OCI-M1 (cell line): ENCODE measurements at places on chromosomes 7 and 10.

GRCh38 chr10:80596391-80597257, 58.9 kb downstream of the SH2D4B start:
- DNase-seq: peak; percentile 87

GRCh38 chr10:109978481-109978880, 29.3 kb upstream of the ADD3 start:
- peak; percentile 84 for DNase-seq

DNA sequence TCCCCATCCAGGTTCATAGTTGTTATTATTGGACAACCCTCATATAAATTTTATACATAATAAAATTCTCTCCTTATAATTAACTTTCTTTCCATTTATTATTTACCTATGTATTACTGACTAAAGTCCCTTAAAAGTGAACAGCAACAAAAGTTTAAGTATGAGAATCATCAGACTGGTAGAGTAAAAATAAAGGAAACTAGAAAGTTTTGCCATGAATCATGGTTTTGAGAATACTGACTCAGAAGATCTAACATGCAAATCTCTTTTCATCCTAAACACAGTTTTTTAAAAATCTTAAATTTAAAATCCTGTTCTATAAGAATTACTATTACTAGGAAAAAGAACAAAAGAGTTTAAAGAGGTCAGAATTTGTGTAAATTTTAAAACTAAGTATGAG, 32.1 kb downstream of the HERC4 start:
- DNase-seq: no peak

- no peak for DNase-seq
Measured at GRCh38 chr7:128921866-128922440, 11.4 kb upstream of the KCP start.

DNA sequence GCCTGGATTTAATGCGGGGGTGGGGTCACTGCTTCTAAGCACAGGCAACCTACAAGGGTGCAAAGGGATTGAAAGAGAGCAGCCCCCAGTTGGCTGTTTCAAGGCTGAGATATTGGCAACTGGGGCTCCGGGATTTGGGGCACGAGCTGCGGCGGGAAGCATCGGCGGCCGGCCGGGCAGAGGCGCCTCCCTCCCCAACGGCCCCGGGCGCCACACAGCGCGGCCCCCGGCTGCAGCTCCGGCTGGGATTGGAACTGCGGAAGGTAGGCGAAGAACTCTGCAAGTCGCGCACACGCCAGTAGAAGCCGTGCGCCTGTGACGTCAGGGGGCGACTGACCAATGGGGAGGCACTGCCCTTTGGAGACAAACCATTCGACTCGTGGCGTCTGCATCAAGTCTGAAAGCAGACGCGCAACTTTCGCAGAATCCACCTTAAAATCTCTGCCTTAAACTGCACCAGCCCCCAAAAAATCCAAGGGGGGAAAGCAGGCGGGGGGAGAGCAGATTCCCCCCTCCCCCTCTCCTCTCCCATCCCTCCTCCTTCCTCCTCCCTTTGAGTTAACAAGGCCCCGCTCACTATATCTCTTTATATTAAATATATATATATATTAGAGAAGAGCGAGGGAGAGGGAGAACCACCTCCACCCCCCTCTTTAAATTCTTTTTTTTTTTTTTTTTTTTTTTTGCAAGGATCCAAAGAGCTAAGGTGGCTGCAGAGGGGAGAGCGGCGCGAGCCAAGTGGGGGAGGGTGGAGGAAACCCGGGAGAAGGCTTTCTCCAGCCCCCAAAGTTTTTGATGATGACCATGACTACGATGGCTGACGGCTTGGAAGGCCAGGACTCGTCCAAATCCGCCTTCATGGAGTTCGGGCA, at the start of gene DLX6:
Gene DLX6, plus strand, starts transcription at position 371 of the 872 bp plus-strand sequence. Its CDS starts 425 bp downstream, at position 796.
- no peak for DNase-seq

- DNase-seq: no peak
Measured at GRCh38 chr10:50605951-50606270, 17.8 kb downstream of the SGMS1 start.

- DNase-seq: no peak
Measured at GRCh38 chr7:45984386-45985295, 63.6 kb upstream of the IGFBP3 start.

DNA sequence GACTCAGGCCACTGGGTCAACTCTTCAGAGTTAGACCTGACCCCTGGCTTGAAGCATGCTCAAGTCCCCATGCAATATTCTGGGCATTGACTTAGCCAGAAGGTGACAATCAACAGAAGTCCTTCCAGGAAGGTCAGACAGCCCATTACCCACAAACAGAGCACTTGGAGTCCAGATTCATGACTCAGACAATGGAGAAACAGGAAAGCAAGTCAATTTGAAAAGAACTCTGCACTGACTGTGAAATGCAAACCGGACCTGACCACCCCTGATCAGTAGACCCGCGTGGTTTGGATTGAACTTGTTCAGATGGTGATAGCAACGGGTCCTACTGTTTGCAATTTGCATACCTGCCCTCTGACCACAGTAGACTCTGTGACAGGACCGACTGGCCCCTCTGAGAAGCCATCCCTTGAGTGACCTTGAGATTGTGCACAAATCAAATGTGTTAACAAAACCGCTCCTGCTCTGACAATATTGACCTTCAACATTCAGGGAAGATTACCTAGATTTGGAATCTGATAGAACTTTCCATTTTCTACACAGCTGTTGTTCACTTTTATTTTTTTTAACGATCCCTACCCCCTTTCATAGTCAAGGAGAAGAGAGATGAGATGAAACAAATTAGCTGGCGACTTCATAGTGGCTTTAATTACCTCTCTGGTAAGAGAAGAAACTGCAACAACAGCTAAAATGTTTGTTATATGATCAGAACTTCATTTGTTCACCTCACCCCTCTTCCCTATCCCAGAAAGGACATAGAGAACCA, 138.7 kb downstream of the NRP1 start:
- no peak for DNase-seq

GRCh38 chr10:3427347-3427746, 254.8 kb upstream of the PITRM1 start:
- no peak for DNase-seq
